DND-41 (cell line): ENCODE measurements at places on chromosomes 5 and 9.
A peak's percentile ranks its signal among the peaks of the same experiment; 100 is the strongest.

GRCh38 chr5:173278641-173279040 lies 43.6 kb upstream of the NKX2-5 start:
- H3K4me1 ChIP-seq: no peaks in the 10 kb centered on the region
- no peaks in the 10 kb centered on the region for H3K36me3 ChIP-seq
- no peak overlapping the region for H3K4me3 ChIP-seq
- H3K27me3 ChIP-seq: peaks cover 8% of the 10 kb centered on the region
- DNase-seq: no peak

DNA sequence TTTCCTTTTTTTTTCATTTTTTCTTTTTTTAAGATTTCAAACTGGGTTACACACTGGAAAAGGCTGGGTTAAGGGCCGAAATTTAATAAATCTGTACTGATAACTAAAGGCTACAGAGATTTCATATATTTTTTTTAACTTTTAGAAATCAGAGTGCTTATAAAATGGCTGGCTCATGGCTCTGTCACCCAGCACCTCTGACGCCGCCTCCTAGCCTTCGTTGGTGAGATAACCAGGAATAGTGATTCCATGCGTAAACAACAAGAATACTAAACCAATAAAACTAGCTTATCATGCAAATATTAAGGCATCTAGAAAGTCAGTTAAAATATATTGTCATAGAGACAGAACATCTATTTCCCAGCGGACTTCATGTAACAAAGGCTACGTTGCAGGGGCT lies 226.4 kb downstream of the NFIB start:
- no peaks in the 10 kb centered on the region for H3K27me3 ChIP-seq
- no peak for DNase-seq
- no peaks in the 10 kb centered on the region for H3K36me3 ChIP-seq
- H3K4me3 ChIP-seq: no peak overlapping the region
- H3K27ac ChIP-seq: no peak overlapping the region

GRCh38 chr9:36471359-36471758 lies 71.3 kb upstream of the RNF38 start:
- no peaks in the 10 kb centered on the region for H3K27me3 ChIP-seq
- peaks cover 23% of the 10 kb centered on the region for H3K4me1 ChIP-seq
- peak overlapping the region; percentile 90 for H3K27ac ChIP-seq
- no peak for DNase-seq

- no peaks in the 10 kb centered on the region for H3K4me1 ChIP-seq
- H3K36me3 ChIP-seq: no peaks in the 10 kb centered on the region
- no peak for DNase-seq
- no peak overlapping the region for H3K27ac ChIP-seq
- H3K4me3 ChIP-seq: no peak overlapping the region
These were observed 87.4 kb downstream of the PAX5 start for GRCh38 chr9:36946653-36947052.

- no peak for DNase-seq
- no peaks in the 10 kb centered on the region for H3K4me1 ChIP-seq
- no peak overlapping the region for H3K27ac ChIP-seq
- H3K36me3 ChIP-seq: peaks cover 62% of the 10 kb centered on the region
These were observed 31.2 kb downstream of the CDK7 start for GRCh38 chr5:69265931-69266330.

- no peaks in the 10 kb centered on the region for H3K36me3 ChIP-seq
- H3K27ac ChIP-seq: no peak overlapping the region
- no peak overlapping the region for H3K4me3 ChIP-seq
- peaks cover 8% of the 10 kb centered on the region; the same call in 1 of the 2 replicates for H3K4me1 ChIP-seq
These were observed 270.2 kb downstream of the TMEM167A start for GRCh38 chr5:82807021-82807420.

DNA sequence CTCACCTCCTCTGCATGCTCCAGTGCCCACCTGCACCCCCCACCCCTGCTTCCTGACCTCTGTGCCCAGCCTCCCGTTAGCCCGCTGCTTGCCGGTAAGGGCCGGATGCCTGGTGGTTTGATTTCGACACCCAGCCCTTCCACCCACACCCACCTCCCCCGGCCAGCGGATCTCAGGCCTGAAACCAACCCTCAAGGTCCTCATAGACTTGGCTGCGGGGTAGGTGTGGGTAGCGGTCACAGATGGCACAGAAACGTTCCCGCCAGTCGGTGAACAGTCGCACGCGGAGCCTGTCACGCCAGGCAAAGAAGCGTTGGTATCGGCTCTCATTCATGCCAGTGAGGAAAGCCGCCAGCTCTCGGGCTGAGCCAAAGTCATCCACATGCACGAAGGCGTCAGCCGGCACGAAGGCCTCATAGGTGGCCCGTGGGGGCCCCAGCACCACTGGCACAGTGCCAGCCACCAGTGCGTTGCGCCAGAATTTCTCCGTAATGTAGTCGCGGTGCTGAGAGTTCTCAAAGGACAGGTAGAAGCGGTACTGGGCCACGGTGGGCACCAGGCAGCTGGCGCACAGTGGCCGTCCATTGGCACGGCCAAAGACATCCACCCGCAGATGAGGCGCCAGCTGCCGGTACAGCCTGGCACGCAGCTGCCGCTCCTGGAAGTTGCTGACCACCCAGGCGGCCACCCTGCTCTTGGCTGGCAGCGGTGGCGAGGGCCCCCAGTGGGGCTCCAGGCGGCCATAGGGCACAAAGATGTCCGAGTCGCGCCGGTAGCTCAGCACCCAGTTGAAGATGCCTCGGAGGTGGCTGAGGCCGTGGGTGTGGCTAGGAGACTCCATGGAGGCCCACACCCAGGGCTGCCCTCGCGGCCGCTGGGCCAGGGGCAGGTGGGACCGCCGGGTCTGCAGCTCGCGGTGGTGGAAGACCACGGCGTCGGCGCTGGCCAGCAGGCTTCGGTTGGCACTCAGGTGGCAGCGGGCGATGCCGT lies 1.1 kb downstream of the FUT7 start:
- no peak for DNase-seq
- H3K4me1 ChIP-seq: peaks cover 39% of the 10 kb centered on the region
- H3K27ac ChIP-seq: no peak overlapping the region
- no peak overlapping the region for H3K4me3 ChIP-seq
- H3K27me3 ChIP-seq: peaks cover 9% of the 10 kb centered on the region

DNA sequence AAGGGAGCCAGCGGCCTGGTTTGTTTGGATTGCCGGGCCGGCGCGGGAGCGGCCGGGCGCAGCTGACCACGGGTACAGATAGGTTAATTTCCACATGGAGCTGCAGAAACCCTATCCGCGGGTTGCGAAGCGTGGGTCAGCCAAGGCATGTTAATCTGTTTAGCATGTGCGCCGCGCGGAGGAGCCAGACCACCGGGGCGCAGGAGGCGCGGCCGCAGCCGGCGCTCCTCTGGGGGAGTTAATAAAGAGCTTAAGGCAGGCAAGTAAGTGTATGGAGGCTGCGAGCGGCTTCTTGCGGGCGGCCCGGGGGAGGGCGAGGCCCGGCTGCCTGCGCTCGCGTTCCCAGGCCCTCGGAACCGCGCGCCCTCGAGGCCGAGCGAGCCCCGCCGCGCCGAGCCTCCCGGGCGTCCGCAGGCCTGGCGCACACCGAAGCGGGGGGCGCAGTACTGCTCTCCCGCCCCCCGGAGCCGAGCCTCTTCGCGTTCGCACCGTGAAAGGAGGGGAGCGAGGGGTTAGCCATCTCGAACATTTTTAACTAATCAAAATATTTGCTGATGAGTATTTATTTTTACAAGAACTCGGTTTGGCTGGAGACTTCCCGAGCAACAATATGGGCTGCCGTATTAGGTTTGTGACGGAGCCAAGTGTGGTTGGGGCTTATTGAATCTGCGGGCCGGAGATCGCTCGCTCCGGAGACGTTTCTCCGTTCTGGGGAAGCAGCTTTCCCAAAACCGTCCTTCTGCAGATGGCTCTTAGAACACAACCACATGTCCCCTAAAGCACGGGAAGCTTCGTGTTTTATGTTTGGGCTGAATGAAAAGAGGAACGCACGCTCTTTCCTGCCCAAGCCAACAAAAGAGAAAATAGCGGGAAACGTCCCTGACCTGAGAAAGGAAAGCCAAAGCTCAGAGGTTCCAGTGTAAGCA lies 28.8 kb downstream of the FOXD1 start:
- DNase-seq: no peak
- H3K27ac ChIP-seq: no peak overlapping the region
- H3K36me3 ChIP-seq: no peaks in the 10 kb centered on the region
- H3K4me3 ChIP-seq: no peak overlapping the region

DNA sequence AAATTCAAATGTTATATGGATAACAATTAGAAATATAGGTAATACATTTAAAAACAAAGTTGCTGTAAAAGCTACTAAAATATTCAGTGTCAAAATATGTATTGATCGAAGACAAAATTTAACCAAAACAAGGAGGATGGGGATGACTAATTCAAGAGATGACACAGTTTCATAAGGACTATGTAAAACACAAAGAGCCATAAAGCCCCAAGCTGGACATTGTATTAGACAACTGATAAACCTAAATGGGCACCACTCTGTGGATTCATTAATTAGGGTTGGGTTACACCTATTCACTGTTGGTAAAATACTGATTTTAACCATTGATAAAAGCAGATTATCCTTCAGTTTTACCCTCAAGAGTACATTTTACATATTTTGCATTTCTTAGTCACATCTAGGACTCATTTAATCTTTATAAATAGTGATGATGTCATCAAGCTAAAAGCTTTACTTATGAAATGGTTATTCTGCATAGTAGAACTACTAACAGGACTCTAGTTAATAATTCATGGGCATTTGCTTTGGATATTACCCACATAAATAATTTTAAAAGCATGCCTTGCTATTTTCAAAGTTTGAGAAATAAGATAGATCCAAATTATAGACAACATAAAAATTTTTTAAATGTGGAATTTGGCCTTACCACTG lies 13.7 kb downstream of the TUT7 start:
- no peak overlapping the region for H3K4me3 ChIP-seq
- no peaks in the 10 kb centered on the region for H3K4me1 ChIP-seq
- H3K36me3 ChIP-seq: peaks cover 80% of the 10 kb centered on the region
- no peaks in the 10 kb centered on the region for H3K27me3 ChIP-seq
- no peak for DNase-seq

- no peaks in the 10 kb centered on the region for H3K36me3 ChIP-seq
- H3K27ac ChIP-seq: no peak within 1 kb of the TSS; the same call in 1 of the 2 replicates
- peak; percentile 20 for DNase-seq
- H3K4me1 ChIP-seq: peaks cover 22% of the 10 kb centered on the region
- peak within 1 kb of the TSS; percentile 70 for H3K4me3 ChIP-seq
These were observed at the start of gene FLT4 for GRCh38 chr5:180649297-180650039. Gene FLT4 (minus strand): TSS chr5:180649600. CDS start chr5:180649545, 55 bp downstream.

DNA sequence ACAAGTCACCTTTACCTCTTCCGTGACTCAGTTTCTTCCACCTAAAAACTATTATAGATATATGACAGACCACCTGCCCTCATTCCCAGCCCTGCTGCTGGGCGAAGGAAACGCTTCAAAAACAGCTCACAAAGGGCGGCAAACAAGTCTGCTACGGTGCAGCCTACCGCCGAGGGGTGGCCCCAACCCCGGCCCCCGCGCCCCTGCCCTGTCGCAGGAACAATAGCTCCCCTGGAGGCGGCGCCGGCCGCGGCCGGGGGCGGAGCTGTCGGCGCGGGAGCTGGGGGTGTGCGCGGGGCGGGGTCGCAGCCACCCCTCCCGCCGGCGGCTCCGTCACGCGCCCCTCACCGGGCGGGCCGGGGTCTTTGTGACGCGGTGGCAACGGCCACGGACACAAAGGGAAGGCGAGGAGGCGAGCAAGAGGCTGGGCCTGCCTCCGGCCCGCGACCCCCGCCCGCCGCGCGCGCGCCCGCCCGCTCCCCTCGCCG lies at the start of gene TMEFF1:
Gene TMEFF1 (plus strand): TSS at position 362 of the 488 bp plus-strand sequence. CDS start 396 bp downstream, outside the sequence.
- no peak within 1 kb of the TSS for H3K27ac ChIP-seq
- peaks cover 3% of the 10 kb centered on the region for H3K27me3 ChIP-seq
- DNase-seq: peak; percentile 6
- H3K4me1 ChIP-seq: no peaks in the 10 kb centered on the region

- no peak overlapping the region for H3K27ac ChIP-seq
- DNase-seq: no peak
- H3K27me3 ChIP-seq: no peaks in the 10 kb centered on the region
- no peak overlapping the region for H3K4me3 ChIP-seq
These were observed 36.1 kb upstream of the RANBP6 start for GRCh38 chr9:6051511-6051950.

DNA sequence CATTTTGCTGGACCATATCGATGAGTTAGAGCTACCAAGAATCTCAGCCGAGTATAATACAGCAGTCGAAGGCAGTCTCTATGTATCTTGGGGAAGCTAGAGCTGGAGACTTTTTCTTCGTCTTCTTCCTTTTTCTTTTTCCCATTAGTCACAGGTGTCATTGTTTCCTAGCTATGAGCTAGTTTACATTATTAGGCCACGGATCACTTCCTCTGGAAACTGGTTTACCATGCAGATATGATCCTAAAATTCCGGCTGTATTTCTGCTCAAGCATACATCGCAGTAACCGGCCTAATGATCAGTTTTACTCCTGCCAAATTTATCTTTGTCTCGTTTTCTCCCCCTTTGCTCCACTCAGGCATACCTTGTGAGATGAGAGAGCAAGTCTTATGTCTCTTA lies 312.8 kb downstream of the ARHGAP26 start:
- H3K36me3 ChIP-seq: peaks cover 4% of the 10 kb centered on the region
- H3K4me3 ChIP-seq: no peak overlapping the region
- H3K4me1 ChIP-seq: no peaks in the 10 kb centered on the region

GRCh38 chr5:79850941-79851340 lies 140.1 kb downstream of the MTX3 start:
- H3K27me3 ChIP-seq: no peaks in the 10 kb centered on the region
- H3K4me1 ChIP-seq: no peaks in the 10 kb centered on the region
- H3K36me3 ChIP-seq: no peaks in the 10 kb centered on the region
- H3K4me3 ChIP-seq: no peak overlapping the region

- no peak for DNase-seq
- H3K4me3 ChIP-seq: peak overlapping the region; percentile 90
- H3K4me1 ChIP-seq: peaks cover 18% of the 10 kb centered on the region
- peaks cover 28% of the 10 kb centered on the region for H3K36me3 ChIP-seq
- peak overlapping the region; percentile 79 for H3K27ac ChIP-seq
These were observed 1.4 kb downstream of the CIZ1 start for GRCh38 chr9:128190013-128190412.

GRCh38 chr5:150506571-150507473 lies 1.1 kb upstream of the NDST1 start:
- H3K4me3 ChIP-seq: no peak overlapping the region
- no peaks in the 10 kb centered on the region for H3K36me3 ChIP-seq
- H3K27ac ChIP-seq: no peak overlapping the region
- no peaks in the 10 kb centered on the region for H3K27me3 ChIP-seq
- peaks cover 10% of the 10 kb centered on the region; the same call in 1 of the 2 replicates for H3K4me1 ChIP-seq

DNA sequence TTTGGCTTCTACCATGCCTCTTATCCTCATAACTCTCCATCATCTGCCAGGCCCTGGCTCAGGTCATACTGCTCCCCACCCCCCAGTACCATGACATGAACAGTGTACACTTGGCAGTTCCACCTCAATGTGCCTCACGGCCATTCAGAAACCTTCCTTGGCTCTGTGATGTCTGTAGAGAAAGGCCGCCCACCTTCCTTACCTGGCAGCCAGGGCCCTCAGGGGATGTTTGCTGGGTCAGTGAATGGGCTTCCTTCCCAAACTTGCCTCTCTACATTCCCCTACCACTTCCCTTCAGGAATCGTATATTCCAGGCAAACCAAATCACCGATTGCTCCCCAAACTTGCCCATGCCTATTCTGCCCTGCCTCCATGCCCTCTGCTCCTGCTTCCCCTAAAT lies 101.1 kb downstream of the PSD2 start:
- no peak for DNase-seq
- H3K4me1 ChIP-seq: no peaks in the 10 kb centered on the region
- H3K4me3 ChIP-seq: no peak overlapping the region
- no peak overlapping the region for H3K27ac ChIP-seq
- no peaks in the 10 kb centered on the region for H3K36me3 ChIP-seq

- no peaks in the 10 kb centered on the region for H3K4me1 ChIP-seq
- H3K27me3 ChIP-seq: no peaks in the 10 kb centered on the region
These were observed 31.1 kb downstream of the FGD3 start for GRCh38 chr9:92978345-92978875.
